MCF 10A (cell line): ENCODE measurements at places on chromosomes 4 and X. TPM values are rescaled to one million over a fixed set of nuclear protein-coding genes. Genes with fewer than 3 reads are reported as not detected.

The RTL9 gene
- total RNA-seq, result not detected in 2 replicates

The MAGEA4 gene
- total RNA-seq, result not detected in 2 replicates

GRCh38 chr4:6889101-6889735 is 20.4 kb upstream of the TBC1D14 start:
- no peak for DNase-seq

DNA sequence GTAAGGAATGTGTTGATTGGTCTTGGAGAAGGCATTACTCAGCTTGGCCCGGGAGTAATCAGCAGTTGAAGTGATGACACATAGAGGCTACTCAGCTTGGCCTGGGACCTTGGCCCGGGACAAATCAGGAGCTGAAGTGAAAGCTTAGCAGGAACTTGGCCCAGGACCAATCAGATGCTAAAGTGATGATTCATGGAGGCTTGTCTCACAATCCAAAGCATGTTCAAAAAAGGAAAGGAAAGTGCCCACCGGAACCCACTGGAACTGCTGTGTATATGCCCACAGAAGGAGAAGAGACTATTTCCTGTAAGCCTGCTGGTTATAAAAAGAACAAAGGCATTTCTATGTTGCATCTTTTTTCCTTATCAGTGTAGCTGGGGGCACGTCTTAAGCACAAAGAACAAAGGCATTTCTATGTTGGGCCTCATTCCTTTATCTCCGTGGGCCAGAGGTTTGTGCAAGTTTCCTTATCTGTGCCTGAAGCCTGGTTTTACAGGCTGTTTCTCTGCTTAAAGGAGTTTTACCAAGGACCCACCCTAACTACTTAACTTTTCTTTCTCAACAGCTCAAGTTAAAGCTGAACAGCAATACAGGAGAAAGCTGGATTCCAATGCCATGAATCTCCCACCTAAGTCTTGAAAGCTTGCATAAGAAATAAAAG is 1176.7 kb downstream of the NLGN4X start:
- DNase-seq, result peak; percentile 74

GRCh38 chr4:54687887-54688841 is 30.4 kb downstream of the KIT start:
- no peak for DNase-seq

DNA sequence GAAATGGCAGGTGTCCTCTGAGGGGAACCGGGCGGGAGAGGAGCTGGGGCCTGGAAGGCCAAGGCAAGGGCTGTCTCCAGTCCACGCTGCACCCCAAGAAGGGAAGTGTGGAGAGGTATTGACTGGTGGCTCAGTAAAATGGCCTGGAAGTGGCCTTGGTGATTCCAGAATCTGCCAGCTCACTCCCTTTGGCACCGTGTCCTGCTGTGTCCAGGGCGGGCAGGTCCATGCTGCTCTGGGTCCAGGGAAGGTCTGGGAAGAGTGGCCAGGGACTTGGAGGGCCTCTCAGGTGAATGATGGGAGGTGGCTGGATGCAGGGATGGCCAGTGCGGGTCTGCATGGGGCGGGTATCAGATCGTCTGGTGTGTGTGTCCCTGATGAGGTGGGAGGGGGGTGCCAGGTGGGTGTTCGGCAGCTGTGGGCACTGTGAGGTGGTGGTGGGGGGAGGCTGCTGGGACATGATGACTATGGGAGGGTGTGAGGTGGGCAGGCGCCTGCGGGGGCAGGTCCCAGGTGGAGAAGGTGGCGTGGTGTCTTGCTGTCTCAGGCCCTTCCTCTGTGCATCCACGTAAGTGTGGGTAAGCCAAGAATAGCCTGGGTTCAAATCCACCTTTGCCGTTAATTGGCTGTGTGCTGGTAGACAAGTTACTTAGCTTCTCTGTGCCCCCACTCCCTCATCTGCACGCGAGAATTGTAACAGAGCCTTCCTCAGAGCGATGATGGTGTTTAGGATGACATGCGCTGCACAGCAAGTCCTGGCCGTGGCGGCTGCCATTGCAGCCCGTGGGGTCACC is 17.7 kb downstream of the RGS12 start:
- no peak for DNase-seq

DNA sequence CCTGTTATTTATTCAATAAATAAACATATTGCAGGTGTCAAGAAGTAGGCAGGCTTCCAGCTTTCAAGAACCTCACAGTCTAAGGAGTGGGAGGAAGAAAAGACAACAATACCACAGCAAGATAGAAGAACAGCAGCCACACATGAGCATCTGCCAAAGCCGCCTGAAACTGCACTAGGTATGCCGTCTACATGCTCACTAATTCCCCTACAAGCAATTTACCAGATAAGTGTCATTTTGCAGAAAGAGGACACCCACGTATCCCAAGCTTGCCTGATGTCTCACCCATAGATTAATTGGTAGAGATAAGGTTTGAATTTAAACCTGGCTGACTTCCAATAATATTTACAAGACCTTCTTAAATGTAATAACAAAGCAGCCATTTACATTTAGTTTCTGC is 439.4 kb upstream of the CPEB2 start:
- DNase-seq, result no peak

DNA sequence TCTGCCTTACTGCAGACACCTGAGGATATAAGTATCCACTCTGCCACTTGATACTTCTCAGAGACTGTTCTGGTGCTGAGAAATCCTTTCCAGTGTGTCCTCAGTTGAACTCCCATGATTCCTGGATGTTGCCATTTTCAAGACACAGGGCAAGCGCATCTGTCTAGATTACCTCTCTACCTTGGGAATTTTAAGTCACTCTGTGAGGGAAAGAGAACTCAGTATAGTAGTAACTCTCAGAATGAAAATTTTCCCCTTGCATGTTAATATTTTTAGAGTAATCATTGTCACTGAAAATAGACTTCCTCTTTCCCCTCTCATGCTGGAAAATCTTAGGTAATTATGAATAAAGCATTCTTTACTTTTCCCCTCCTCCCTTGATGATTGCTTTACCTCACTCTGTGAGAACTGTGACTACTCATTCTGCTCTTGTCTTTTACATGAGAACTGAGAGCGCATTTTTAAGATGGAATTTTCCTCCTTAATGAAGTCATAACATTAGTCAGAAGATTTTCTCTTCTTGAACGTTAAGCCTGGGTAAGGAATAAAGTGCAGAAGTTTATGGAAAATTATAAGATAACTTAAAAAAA is 45.0 kb downstream of the TET2 start:
- DNase-seq, result peak; percentile 13
